ENCODE measurements at places on chromosomes 12 and 14. TPM values are rescaled to one million over a fixed set of nuclear protein-coding genes. Genes with fewer than 3 reads are reported as not detected.

Gene ARHGAP9
- total RNA-seq, result not detected

Gene TPPP2
- not detected for total RNA-seq

Gene STON2
- total RNA-seq, result 0.51 TPM

Gene SUOX
- 7.8 TPM for total RNA-seq

Gene CATSPERB
- total RNA-seq, result not detected

Gene GARIN6
- total RNA-seq, result not detected

Gene PAX9
- not detected for total RNA-seq

Gene TFCP2
- total RNA-seq, result 8.4 TPM

Gene CCDC177
- 0.12 TPM for total RNA-seq

Gene VSX2
- total RNA-seq, result not detected

Gene CMTM5
- total RNA-seq, result not detected

Gene KRT3
- not detected for total RNA-seq

Gene SLC10A1
- not detected for total RNA-seq

Gene TMEM229B
- 1.8 TPM for total RNA-seq

Gene DPPA3
- not detected for total RNA-seq

Gene STYK1
- 0.26 TPM for total RNA-seq

Gene UBE3B
- total RNA-seq, result 28.6 TPM

Gene BLTP3B
- 14.2 TPM for total RNA-seq

Gene GSG1
- 55.0 TPM for total RNA-seq

Gene MLEC
- total RNA-seq, result 61.4 TPM

Gene FKBP4
- 25.1 TPM for total RNA-seq

Gene CEP290
- total RNA-seq, result 3.6 TPM

Gene AEBP2
- total RNA-seq, result 7.2 TPM

Gene BTBD7
- 10.6 TPM for total RNA-seq

Gene IFT81
- 6.9 TPM for total RNA-seq

Gene IFI27
- 7.4 TPM for total RNA-seq

All from pericardium fibroblast (primary cell).